ENCODE measurements at places on chromosomes 2 and 18. TPM values are rescaled to one million over a fixed set of nuclear protein-coding genes. Genes with fewer than 3 reads are reported as not detected.

ABHD1 gene
- total RNA-seq = 1.2 TPM

TP53I3 gene
- total RNA-seq = 217 TPM

CYTIP gene
- not detected for total RNA-seq

HOXD3 gene
- 0.32 TPM for total RNA-seq

GNLY gene
- total RNA-seq = not detected

CSRNP3 gene
- total RNA-seq = not detected

Data from A549 treated with ZK216348 at 1 μM for 4 hours (cell line).